H7 (cell line): ENCODE measurements at places on chromosomes 3 and 15.

DNA sequence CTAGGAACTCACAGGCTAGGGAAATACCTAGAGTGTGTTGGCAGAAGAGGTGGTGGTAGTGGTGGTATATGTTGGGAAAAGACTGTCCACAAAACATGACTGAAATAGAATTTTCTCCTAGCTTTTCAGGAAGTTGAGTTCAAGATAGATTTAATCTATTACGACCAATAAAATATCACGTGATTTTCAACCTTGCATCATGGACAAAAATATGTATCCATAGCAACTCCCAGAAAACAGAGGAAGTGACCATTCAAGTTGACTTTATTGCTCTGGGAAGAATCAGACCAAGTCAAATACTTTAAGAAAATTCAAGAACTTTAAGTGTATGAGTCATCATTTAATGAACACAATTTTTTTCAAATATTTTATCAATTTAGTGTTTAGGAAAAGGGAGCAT lies 347.0 kb upstream of the ZNF385D start:
- no peak for DNase-seq

DNA sequence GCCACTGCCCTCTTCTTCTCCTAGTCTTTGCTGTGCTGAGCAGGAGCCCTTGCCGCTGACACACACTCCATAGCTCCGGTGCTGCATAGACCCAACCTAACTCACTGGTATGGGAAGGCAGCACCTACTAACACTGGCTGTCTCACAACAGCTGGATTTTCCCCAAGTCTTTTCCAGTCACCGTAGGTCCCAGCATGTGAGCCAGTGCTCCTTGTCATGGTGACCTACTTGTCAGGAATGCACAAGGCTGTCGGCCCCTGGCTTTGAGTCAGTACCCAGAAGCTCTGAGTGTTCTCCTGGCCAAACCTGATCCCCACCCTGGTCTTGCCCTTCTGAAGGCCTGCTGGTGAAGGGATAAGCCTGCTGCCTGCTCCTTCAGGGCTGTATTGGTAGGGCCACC lies 25.7 kb downstream of the AMOTL2 start:
- DNase-seq = peak; percentile 15

DNA sequence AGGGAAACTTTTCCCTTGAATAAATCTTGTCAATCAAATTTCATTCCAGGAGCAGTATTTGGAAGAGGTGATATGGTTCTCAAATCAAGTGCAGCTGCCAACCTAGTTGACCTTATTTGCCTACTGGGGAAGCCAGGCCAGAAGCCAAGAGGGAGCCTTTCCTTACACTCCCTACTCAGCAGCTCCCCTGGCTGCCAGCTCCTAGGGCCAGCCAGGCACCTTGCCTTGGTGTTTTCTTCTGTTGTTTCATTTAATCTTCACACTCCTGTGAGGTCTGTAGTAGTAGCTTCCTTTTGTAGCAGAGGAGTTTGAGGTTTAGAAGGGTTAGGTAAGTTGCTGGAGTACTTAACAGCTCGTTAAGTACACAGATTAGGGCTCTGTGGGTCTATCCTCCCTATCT lies 22.6 kb downstream of the MKRN2OS start:
- no peak for DNase-seq

DNA sequence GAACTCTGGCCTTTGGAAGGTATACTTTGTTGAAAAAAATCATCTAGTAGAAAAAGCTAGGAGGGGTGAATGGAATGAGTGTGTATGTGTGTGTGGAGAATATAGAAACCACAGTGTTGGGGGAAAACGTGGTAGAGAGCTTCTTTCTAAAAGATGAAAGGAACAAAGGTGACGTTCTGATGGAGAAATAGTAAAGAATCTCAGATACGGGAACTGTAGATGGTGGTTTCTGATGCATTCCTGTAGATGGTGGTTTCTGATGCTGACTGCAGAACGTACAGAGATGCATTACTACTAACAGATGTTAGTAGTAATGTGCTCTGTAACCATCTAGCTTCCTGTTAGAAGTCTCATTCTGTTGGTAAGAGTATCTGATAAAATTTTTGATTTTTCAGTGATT lies 60.2 kb downstream of the VPS8 start:
- DNase-seq = no peak

GRCh38 chr3:84946240-84946639 lies 12.5 kb upstream of the CADM2 start:
- peak; percentile 17 for DNase-seq

DNA sequence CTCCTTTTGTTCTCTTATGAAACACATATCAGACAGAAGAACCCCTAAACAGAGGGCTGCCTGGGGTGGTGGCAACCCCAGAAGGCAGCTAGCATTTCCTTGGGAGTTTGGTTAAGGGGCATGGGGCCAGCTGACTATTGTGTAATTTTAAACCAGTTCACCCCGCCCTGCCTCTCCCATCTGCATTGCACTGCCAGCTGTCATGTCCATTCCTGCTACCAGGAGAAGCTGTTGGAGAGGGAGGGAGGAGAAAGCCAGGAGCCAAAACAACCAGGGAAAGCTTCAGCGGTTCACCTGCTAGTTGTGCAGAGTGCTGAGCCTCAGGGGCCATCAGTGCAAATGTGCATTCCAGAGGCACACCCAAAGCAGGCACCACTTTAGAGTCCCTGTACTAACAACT lies 47.6 kb upstream of the ATP1B3 start:
- peak; percentile 39 for DNase-seq

DNA sequence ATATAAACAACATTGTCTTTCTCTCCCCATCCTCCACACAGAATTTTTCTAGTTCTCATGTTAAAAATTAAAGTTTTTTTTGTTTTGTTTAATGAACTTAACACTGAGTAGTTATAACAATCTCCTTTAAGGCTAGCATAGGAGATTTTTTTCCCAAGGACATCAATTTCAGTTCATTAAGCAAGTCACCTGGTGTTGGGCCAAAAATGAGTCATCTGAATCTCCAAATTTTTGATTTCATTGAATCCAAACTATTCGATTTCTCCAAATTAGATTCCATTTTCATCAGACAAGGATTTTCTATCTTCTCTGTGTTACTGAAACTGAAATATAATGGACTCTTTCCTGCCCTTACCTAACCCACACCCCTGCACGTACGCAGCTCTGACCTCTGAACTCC lies 631.4 kb upstream of the MDFIC2 start:
- DNase-seq = no peak

DNA sequence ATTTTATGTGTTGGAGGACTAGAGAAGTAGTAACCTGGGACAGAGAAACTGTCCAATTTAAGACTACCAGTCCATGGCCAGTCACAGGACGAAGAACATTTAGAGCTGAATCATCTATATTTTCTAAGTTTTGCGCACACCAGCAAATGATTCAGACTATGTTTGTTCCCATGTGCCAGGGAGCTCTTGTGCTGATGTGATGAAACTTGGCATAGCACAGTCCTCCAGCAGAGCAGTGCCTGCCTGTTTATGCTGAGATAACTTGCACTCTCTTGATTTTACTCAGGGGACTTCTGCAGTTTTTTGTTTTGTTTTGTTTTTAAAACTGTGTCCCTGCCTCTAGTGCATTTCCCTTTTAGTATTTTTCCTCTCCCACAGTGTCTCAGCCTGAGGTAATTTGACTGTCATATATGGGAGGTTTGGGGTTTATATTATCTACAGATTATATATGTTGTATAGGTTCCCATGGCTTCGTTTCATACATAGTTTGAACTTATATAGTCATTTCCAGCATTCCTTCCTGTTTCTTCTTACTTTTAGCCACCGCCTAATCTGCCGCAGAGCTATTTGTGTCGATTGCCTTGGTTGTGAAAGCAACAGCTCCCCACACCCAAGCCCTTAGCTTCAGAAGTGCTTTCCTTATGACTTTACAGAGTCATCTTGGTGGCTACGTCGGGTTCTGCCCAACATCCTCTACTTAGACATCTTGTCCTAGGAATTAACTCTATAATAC lies 45.5 kb downstream of the PPM1L start:
- DNase-seq = no peak

- DNase-seq = no peak
These were observed 190.4 kb upstream of the TSC22D2 start for GRCh38 chr3:150217691-150218090.

- DNase-seq = no peak
These were observed 46.4 kb downstream of the BLM start for GRCh38 chr15:90763366-90764099.

GRCh38 chr3:46742992-46743585 lies 25.4 kb upstream of the PRSS50 start:
- DNase-seq = peak; percentile 59

GRCh38 chr15:33126559-33127290 lies 67.8 kb downstream of the FMN1 start:
- no peak for DNase-seq

- no peak for DNase-seq
These were observed 104.6 kb downstream of the LSM3 start for GRCh38 chr3:14283092-14283812.

DNA sequence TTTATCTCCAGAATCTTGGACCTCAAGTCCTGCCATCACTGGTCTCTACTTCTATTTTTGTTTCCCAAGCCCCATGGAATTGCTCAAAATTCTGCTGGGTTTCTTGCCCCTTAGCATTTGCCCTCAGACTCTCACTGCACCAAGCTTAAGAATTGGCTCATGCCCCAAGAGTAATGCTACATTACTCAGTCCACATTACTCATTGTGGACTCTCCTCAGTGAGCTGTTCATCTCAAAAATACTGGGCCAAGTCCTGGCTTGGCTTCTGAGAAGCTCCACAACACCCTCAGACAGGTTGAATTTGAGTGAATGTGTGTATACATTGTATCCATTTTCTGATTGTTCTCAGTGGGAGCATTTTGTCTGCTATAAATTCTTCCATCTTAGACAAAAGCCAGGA lies 364.4 kb upstream of the ARHGEF26 start:
- no peak for DNase-seq

GRCh38 chr15:39282663-39283208 lies 298.1 kb upstream of the THBS1 start:
- DNase-seq = no peak

- peak; percentile 20 for DNase-seq
These were observed 148.1 kb downstream of the LMLN start for GRCh38 chr3:198107840-198108734.

DNA sequence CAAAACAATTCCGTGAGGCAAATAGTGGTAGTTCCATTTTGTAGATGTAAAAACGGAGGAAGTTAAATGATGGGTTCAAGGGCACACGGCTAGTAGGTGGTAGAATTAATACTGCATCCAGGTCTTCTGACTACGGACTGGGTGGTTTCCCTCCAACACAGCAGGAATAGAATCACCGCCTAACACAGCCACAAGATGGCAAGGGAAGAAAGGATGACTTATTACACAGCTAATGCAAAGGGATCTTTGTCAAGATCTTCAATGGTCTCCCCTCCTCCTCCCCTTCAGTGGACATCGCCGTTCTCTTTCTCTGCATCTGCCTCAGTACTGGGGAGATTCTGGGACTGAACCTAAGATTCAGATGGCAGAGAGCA lies 524 bp upstream of the TOPBP1 start:
- DNase-seq = peak; percentile 39

DNA sequence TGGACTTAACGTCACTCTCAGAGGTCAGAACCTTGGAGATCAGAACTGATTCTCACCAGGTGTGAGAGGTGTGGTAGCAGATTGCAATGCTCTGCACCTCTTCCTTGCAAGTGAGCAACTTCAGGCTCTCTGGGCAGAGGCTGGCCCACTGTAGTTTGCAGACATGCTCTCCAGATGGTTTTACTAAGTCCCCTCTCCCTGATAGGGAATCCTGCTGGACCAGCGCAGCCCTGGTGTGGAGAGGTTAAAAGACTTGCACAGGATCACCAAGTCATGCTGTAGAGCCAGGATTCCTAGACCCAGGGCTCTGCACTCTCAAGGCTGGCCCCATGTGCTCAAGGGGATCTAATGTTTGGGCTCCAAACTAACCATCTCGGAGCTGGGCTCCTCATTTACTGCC lies 62.2 kb downstream of the RPL39L start:
- no peak for DNase-seq

DNA sequence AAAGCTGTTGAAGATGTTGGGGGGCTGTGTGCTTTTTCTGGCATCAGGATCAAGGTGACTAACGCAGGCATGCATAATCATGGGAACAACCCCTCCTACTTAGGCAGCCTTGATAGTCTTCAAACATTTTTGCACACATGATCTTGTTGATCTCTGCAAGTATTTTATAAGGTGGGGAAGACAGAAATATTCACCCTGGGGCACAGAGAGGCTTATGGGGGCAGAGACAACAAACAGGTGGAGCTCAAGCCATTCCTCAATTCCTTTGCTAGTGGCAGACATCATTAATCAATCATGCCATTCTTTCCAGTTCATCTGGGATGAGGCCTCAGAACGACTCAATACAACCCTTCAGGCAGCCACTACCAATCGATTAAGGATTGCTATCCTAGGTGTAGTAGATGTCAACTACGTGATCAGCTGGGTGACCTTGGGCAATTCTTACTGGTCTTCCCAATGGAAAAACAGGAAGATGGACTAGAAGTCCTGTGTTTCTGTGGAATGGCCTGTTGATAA lies 110.3 kb upstream of the SMAD3 start:
- DNase-seq = no peak

GRCh38 chr3:133700351-133700750 lies 38.6 kb upstream of the TOPBP1 start:
- no peak for DNase-seq

GRCh38 chr3:39277893-39278615 lies 1.8 kb downstream of the CX3CR1 start:
- DNase-seq = no peak

- DNase-seq = no peak
These were observed 411 bp upstream of the EIF2B5 start for GRCh38 chr3:184134746-184135148.

GRCh38 chr15:77821188-77821958 lies 188.7 kb upstream of the LINGO1 start:
- peak; percentile 91 for DNase-seq

DNA sequence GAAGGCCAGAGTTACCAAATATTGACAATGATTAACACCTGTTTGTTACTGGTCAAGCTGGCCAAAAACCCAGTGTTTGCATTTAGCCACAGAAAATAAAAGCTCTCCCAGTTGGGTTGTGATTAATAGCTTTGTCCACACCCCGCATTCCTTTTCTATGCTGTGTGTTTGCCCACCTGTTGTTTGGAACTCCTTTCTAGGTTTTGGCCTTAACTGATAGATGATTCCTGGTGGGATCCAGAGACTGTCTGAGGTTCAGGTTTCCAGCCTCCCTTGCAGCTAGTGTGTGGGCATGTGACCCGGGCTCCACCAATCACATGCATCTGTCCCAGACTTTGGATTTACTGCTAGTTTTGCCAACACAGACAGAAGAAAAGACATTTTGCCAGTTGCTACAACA lies 83.8 kb downstream of the PTPRG start:
- no peak for DNase-seq

GRCh38 chr15:82763361-82764116 lies 42.3 kb downstream of the FSD2 start:
- DNase-seq = no peak

GRCh38 chr3:120604784-120605183 lies 8.6 kb downstream of the NDUFB4 start:
- DNase-seq = no peak
